Upper lobe of left lung (tissue), 6 donors: ENCODE measurements at places on chromosomes 2 and 18. TPM values are rescaled to one million over a fixed set of nuclear protein-coding genes. Genes with fewer than 3 reads are reported as not detected.

DNA sequence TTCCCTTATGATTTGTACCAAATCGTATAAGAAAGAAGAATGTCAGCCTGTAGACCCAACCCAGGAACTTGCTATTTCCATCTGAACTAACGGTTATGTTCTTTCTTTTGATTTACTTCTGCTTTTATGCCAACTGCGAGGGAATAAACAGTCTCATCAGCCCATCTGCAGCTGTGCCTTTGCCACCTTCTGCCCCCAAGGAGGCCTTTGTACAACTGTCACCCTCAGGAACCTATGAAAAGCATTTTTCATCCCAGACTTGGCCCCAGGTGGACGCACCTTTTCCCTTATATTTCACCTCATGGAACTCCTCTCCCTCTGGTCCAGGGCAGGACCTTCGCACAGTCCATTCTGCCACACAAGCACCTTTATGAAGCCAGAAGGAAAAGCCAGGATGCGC, 109.8 kb downstream of the AOX1 start:
- no peak for DNase-seq

- DNase-seq: no peak
These were observed 38.5 kb upstream of the GPR17 start for GRCh38 chr2:127607399-127607908.

- no peak for DNase-seq
These were observed 1590.0 kb upstream of the LRRTM1 start for GRCh38 chr2:81894451-81894990.

DNA sequence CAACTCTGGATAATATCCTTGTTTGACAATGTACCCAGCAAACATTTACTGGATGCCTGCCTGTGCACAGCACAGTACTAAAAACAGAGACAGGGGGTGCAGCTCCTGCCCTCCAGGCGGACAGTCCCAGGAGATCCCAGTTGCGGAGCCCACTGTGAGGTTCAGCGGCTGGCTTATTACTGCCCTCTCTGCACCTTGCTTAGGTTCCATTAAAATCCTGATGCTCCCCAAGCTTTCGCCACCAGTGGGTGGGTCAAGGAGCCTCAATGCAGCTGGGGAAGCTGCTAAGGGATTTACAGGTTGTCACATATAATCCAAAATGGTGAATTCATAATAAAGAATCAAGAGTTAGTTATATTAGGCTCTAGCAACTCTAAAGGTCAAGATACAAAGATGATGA, 38.3 kb downstream of the CRACDL start:
- DNase-seq: no peak

DNA sequence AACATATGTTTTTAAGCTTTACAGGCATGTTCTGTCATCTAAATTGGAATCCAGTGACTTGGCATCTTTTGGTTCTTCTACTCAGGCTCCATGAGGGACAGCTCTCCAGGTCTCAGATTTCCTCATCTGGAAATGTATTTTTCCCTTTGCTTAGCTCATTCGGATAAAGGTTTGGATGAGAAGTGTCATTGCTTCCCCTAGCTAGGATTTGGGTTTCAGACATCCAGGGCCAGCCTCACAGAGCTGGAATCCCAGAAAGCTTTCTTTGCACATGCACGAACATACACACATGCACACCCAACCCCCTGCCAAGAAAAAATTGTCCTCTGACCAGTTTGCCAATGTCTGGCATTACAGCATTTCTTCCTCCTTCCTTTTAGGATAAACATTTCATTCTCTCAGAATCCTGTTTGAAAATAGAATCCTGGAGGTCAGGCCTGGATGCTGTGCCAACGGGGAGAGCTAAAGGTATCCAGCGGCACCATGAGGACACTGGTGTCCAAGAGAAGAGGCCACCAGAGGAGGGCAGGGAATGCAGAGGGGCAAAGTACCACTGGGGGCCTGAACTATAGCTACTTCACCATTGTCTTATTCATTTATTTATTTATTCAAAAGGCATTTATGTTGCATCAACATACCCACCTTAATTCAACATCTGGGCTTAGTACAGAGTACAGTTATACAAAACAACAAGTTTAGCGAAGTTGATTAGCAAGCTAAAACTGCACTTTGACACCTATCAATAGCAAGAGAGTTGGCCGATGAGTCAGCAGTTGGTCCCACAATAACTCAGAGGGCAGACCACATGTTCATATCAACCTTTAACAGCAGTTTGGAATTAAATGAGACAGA, 97.9 kb upstream of the ATL2 start:
- no peak for DNase-seq

DNA sequence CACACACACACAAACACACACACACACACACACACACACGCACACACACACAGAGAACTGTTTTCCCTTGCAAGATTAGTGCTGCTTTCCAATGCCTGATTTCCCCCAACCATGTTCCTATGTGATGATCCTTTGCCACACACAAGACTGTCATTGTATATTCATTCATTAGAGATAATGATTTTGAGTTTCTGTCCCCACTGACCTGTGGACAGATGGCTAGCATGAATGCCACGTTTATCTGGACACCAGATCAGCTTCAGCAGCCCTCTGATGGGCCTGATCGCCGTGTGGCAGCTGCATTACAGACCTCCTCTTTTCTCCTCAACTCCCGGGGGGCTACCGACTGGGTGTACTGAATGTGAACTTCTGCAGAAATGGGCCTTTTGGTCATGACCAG, 353.0 kb downstream of the MYCN start:
- DNase-seq: no peak

- no peak for DNase-seq
These were observed 54.8 kb downstream of the FAM168B start for GRCh38 chr2:131038258-131039100.

DNA sequence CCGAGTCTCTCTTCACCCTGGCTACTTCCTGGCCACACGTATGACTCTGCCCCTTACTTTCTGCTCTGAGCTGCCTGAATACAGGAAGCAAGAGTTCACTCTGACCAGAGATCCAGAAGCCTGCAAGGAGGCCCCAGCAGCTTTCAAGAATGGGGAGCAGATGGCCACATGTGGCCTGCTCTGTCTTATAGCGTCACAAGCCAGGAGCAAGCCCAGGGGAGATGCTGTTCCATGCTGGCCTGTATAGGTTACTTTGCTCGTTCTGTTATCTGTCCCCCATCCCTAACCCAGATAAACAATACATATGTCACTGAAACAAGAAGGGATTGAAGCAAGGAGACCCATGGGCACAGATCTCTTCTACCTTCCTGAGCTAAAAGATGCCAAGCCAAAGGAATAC, 4.3 kb downstream of the PNKD start:
- DNase-seq: no peak

- no peak for DNase-seq
These were observed 77.6 kb downstream of the EN1 start for GRCh38 chr2:118769707-118770400.

Gene UGT1A1
- not detected for total RNA-seq

GRCh38 chr2:15169326-15170069, 391.6 kb downstream of the NBAS start:
- no peak for DNase-seq

DNA sequence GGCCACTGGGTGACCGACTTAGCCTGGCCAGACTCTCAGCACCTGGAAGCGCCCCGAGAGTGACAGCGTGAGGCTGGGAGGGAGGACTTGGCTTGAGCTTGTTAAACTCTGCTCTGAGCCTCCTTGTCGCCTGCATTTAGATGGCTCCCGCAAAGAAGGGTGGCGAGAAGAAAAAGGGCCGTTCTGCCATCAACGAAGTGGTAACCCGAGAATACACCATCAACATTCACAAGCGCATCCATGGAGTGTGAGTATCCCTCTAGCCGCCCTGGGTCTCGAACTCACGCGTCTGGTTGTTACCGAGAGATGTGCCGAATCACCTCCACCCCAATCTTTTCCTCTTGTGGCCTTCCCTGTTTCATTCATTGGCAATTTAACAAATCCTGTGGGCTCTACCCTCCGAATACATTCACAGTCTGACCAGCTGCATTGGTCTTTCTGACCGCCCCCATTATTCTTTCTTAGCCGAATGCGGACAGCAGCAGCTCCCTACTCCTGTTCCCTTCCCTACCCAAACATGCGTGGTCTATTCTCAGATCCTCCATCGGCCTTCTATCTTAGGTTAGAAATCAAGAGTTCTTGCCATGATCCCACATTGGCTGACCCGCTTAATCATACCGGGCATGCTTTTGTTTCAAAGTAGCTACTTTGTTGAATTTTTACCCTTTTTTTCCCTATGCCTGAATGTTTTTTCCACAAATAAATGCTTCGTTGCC, 631 bp downstream of the RPL31 start:
- DNase-seq: no peak

Gene CYTIP
- 29.9 TPM for total RNA-seq

DNA sequence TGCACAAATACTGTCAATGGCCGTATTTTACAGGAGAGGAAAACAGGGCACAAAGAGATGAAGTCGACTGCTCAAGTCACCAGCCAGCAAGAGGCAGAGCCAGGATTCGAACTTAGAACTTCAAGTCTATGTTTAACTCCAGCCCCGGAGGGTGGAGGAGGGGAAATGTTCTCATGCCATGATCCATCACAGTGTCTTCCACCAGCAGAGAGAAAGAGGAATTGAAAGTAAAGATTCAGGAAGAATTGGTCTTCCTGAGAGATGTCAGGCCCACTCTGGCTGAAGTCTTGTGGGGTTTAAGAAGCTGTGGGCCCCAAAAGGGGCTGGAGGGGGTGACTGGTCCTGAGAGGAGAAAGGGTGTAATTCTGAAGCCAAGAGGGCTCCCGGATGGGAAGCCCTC, 260.0 kb downstream of the TNS1 start:
- no peak for DNase-seq

DNA sequence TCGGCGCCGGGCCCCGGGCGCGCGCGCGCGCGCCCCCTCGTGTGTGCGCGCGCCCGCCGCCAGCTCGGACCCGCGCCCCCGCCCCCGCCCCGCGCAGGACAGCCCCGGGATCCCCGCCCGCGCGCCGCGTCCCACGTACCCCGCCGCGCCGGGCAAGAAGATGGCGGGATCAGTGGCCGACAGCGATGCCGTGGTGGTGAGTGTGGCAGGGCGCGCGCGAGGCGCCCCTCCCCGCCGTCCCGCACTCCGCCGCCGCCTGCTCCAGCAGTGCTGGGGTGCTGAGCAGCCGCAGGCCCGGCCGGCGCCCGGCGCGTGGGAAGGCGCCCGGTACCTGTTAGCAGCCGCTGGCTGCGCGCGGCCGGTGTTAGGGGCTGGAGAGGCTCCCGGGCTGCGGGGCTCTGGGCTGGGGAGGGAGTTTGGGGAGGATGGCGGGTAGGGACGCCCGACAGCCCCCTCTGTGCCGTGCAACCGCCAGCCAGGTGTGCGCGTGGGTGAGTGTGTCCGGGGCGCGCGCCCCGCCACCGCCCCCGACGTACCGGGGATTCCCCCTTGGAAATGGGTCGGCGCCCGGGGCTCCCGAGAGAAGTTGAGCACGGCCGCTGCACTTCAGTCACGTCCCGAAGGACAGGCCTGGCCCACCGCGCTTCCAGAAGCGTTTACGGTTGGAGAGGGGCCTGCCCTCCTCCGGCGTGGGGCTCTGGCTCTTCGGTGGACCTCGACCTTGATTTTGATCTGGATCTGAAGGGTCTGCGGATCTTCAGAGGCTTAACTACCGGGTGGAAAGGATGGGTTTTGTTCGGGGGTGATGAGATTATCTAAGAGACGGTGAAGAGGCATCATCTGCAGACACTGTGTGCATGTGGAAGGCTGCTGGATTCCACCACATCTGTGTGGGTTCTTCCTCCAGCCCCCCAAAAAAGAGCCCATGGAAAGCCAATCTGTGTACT, 697 bp downstream of the LGALSL start:
- DNase-seq: peak; percentile 93

- DNase-seq: no peak
These were observed 230.4 kb upstream of the ACVR2A start for GRCh38 chr2:147614471-147614870.

DNA sequence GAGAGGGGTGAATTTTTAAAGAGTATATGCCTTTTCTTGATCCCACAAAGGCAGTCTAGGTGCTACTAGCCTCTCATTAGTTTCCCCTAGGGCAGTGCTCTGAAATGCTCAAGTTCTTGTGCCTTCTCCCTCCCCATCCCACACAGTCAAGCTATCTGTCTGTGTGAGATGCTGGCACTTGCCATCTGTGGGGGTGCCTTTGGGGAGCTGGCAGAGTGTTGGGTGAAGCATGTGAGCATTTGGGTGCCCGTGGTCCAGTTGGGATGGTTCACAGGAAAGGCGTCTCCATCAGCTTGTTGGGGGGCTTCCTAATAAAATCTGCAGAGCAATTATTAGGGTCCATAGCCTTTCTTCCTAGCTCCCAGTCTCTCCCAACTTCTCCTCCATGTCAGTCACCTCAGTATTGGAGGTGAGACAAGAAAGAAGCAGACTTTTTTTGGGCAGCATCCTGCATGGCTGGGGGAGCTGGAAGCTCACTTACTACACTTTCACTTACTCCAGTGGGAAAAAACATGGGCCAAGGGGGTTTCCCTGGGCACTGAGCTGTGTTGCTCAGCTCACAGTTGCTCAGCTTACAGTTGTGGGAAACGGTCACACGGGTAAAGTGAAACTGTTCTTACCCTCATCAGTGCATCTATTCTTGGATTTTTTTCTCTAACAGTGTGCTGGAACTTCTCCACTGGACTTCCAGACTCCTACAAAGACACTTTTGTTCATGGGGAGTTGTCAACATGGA, 29.3 kb downstream of the COLEC11 start:
- no peak for DNase-seq

DNA sequence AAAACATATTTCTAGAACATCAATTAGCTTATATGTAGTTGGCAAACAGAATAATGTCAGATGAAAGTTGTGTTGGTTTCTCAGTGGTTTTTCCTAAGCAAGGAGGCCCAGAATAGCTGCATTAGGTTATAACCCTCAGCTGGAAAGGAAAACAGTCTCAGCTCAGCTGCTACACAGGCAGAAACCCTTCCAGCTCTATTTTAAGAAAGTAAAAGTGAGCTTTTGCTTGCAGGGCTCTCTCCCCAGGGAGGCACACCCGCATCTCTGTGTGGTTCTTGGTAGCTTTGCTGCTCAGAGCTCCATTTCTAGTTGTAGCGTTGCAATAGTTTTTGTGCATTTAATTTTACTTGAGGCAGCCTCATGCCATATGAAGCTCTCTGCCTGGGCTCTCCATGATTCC, 54.6 kb downstream of the PIKFYVE start:
- no peak for DNase-seq

- peak; percentile 66 for DNase-seq
These were observed 59.8 kb upstream of the PELI1 start for GRCh38 chr2:64203858-64204632.

DNA sequence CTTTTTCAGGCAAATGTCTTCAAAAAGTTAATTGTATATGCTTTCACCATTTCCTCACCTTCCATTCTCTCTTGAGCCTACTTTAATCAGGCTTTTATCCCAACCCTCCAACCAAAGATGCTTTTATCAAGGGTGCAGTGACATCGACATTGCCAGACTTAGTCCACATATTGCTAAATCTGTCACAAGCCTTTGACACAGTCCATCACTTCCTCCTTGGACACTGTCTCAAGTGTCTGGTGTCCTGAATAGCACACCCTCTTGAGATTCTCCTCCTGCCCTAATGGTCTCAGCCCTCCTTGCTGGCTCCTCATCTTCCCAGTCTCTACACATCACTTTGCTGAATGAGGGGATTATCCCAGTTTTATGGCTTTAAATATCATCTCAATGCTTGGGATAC, 147.5 kb upstream of the SLC39A10 start:
- no peak for DNase-seq

GRCh38 chr2:207240649-207241048, 74.9 kb upstream of the KLF7 start:
- DNase-seq: no peak
